A172 (cell line): ENCODE measurements at places on chromosomes 5 and 9.

- no peak for DNase-seq
These were observed 177.3 kb downstream of the ALDH1A1 start for GRCh38 chr9:72775570-72775969.

GRCh38 chr5:109316634-109317033 is 93.1 kb downstream of the PJA2 start:
- DNase-seq = peak; percentile 57

DNA sequence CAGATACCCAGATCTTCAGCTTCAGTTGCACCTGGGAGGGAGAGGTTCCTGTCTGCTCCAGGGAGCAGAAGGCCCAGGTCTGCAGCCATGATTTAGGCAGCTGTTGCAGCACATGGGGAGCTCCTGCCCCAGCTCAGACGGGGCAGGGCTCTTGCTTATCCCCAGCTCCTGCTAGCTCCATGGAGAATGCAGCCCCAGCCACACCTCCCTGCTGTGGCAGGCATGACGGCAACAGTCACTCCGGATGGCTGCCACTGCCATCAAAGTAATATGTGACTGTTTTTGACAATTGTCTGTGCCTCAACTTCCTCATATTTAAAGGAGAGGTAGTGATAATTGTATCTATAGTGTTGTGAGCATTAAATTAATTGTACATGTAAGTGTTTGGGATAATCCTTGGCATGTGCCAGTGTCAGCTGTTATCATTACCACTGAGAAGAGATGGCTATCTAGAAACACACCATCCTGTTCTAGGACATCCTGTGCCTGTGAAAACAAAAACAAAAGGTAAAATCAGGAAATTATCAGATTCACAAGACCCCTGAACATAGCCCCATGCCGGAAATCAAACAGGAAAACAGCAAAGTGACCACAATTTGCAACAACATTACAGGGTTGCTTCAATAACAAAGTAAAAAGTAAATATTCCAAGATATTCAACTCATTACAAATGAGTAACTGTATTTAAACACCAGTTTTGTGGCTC is 1048.8 kb upstream of the ACO1 start:
- no peak for DNase-seq

DNA sequence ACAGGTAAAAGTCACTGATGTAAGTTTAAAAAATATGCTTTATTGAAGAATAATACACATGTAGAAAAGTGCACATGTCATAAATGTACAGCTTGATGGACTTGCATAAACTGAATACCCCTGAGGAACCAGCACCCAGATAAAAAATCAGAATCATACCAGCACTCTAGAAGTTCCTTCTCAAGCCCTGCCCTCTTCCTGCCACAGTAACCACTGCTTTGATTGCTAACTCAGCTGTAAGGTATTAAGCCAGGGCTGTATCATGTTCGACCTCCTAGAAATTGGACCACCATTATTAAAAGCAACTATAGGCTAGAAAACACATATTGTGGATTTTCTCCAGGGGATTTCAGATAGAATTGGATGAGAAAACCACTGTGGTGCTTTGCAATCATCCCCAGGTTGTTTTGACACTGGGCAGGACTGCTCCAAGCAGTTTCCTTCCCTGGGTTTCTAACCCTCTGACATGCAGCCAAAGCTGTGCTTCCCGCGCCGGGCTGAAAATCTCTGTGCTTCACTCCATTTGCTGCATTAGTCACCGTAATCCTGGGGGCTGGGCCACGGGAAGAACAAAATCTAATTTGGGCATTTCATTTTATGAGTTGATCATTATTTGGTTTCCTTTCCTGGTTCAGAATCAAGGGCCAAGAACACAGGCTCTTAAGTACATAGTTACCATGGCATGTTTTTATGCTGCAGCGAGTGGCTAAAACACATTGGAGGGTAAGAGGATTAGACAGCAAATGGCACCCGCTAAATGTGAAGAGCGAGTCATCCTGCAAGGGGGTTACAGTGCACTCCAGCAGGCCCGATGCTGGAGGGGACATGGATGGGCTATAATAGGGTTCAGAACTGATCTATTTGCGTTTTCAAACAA is 139.4 kb upstream of the IL12B start:
- DNase-seq = no peak

GRCh38 chr5:151595411-151595826 is 4.3 kb upstream of the FAT2 start:
- DNase-seq = no peak

DNA sequence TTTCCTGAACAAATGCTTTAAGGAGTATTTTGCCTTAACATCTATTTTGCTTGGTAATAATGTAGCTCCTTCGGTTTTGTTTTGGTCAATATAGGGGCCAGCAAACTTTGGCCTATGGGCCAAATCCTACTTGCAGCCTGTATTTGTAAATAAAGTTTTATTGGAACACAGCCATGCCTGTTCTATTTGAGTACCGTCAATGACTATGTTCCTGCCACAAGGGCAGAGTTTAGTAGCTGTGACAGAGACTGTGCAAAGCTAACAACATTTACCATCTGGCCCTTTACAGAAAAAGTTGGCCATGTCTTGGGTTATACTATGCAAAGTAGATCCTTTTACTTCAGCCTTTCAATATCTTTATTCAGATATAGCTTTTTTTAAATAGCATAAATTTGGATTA is 113.4 kb downstream of the NR3C1 start:
- no peak for DNase-seq

DNA sequence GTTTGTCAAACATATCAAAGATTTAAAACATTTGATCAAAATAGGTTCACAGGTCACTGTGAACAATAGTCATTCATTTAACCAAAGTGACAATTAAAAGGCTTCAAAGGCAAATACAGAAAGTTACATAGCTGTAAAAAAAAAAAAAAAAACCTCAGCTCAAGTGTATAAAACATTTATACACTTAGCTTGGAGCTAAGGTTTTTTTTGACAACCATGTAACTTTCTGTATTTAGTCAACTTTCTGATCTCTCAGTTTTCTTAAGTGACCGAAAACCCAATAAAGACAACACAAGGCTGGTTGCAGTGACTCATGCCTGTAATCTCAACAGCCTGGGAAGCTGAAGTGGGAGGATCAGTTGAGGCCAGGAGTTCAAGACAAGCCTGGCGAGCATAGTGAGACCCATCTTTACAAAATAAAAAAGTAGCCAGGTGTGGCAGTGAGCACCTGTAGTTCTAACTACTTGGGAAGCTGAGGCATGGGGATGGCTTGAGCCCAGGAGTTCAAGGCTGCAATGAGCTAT is 16.4 kb upstream of the UBTD2 start:
- DNase-seq = peak; percentile 63

DNA sequence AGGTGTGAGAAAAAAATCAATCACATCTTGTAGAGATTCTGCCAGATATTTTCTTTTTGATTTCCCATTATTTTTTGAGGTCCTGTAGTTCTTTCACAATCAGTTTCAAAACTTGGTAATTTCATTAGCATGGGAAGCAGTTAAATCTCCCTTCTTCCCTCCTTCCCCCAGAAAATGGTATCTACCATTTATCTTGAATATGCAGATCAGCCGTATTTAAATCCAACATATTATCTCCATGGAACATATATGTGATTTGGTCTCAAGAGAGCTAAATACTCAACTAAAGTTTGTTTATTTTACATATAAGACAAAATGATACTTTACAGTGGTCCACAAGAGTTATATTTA is 1034.8 kb downstream of the CDH12 start:
- no peak for DNase-seq
